ENCODE measurements at places on chromosomes 2 and 18.

DNA sequence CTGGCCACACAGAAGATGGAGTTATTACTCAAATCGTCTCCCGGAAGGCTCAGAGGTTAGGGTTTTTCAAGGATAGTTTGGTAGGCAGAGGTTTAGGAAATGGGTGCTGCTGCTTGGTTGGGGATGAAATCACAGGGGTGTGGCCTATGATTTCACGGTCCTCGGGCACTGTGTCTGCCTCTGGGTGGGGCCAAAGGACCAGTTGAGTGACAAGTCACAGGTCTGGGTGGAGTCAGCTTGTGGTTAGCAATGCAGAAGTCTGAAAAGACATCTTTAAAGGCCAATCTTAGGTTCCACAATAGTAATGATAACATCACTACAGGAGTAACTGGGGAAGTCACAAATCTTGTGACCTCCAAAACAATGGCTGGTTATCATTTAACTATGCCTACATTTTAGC lies 387.8 kb downstream of the ZNF521 start:
- DNase-seq, result peak; percentile 66

DNA sequence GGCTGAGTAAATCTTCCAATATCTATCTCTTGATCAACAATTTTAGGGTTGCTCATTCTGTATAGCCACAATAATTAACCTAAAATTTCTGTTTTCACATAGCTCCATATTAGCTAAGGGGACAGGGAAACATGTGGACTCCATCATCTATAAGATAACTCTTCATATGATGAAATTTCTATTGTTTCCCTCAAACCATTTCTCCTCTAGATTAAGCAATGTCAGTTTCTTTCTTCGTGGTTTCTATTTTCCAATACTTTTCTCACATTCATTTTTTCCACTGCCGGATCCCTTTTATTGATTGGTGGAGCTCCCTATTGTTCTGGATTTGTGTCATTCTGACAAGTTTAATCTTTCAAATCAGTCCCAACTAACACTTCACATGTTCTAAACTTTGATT lies 1221.3 kb upstream of the ZEB2 start:
- DNase-seq, result no peak

- no peak for DNase-seq
Measured at GRCh38 chr18:12564378-12564777, 93.5 kb downstream of the SPIRE1 start.

DNA sequence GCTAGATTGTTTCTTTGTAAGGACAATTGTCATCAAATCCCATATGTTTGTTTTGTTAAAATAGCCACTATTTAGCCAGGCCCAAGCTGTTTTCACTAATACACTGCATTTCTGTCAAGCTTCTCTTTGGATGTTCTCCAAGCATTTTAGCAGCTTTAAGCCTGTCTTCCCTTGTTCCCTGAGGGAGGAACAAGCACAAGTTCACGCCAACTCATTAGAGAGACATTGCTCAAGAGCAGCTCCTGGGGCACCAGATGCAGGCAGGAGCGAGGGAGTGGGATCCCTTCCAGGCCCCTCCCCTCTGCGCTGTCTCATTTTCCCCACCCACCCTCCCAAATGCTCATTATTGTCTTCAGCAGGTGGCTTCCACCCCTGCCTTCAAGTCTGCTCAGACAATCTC lies 32.6 kb upstream of the PPP3R1 start:
- no peak for DNase-seq

DNA sequence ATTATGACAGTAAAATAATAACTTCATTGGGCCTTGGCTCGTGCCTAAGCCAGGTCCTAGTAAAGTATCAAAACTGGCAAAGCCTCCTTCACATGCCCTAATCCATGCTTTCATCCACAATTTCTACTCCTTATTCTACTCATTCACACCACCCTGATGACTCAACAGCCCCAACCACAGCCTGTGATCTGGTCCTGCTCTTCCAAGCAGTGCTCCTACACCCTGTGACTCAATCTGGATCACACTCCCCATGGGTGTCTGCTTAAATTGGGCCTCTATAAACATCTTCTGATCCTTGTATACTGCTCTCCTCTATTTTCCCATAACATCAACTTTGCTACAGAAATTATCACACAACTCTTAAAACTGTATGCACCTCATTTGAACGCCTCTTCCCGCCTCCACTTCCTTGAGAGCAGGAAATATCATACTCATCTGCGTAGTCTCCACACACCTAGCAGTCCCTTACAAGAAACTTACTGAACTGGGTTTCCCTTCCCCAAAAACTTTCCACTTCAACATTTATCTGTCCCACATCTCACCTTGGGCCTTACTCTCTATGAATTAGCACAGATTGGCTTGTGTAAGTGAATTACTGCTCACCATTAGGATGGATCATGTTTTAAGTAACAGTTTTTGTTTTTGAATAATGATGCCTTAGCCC lies 15.9 kb downstream of the GTF3C3 start:
- DNase-seq, result no peak

GRCh38 chr2:103991591-103991990 lies 862.3 kb upstream of the POU3F3 start:
- DNase-seq, result no peak

DNA sequence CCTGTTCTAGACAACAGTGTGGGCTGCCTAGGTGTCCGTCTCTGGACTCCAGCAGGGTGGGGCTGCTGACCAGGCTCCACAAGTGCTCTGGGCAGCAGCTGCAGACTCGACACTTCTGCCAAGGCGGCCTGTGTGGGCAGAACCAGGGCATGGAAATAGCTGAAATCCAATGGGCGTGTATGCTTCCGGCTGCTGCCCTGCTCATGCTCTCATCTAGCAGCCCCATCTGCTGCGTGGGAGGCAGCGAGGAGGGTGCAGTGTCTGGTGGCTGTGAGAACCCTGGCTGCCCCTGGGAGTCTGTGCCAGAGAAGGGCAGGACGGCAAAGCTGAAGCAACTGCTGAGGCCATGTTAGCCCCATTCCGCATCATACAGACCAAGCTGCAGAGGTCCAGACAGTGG lies 174.9 kb downstream of the SOX11 start:
- no peak for DNase-seq

DNA sequence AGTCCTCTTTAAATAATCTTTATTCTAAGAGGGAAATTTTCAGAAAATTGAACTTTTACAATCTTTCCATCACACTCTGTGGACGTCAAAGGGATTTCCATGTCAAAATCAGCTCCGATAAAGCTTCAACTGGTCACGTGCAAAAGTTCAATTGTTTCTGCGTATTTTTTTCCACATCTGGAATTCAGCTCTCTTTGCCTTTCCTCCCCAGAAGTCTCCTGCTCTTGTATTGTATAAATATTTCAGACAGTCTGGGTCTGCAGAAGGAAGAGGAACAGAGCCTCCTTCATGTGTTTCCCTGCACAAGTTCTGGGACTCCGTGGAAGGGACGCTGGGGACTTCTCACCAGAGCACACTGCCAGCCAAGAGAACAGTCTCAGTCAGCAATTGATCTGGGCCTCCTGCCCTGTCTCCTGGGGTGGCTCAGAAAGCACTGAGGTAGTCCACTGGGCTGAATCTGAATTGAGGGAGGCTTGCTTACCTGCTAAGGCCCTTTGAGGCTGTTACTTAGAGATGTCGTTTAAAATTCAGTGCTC lies 251.5 kb downstream of the TFCP2L1 start:
- no peak for DNase-seq

GRCh38 chr2:16645775-16646559 lies 19.7 kb downstream of the CYRIA start:
- no peak for DNase-seq

GRCh38 chr18:12842459-12843380 lies 41.3 kb downstream of the PTPN2 start:
- DNase-seq, result no peak

DNA sequence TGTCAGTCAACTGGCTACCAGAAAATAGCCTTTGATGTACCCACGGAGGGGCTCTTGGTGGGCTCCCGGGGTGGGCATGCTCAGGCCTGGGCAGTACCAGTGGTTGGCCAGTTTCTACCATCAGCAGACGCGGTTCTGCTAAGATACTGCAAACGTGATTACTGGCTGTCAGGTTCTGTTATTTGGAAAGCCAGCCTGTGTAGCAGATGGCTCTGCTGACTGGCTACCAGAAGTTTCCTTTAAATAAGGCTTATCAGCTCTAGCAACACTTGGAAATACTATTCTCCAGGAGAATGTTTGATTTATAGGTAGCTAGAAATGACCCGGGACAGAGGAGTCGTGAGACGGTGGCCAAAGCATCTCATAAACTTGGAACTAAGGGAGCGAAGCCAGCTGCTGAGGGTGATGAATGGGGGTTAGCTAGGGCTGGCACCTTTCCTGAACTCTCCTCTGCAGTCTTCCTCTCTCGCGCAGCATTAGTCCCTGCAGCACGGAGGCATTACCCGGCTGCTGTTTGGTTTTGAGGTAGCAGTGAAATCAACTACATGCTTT lies 171.9 kb downstream of the AGAP1 start:
- DNase-seq, result no peak

DNA sequence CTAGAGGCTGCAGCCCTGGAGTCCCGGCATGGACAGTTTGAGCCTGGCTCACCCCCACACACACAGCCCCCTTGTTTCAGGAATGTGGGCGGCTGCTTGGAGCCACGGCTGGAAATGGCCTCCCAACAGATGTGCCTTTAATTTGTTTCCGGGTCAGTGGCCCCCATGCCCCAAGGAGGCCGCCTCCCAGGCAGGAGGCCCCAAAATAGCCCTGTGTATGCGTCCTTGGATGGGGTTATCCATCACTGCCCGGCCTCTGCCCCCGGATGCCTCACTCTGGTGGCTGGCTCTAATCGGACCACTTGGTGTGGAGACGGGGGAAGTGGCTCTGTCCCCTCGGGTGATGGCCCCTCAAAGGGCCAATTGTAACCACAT lies 151.9 kb upstream of the MYCN start:
- no peak for DNase-seq

GRCh38 chr2:5692561-5693286 lies 540 bp downstream of the SOX11 start:
- no peak for DNase-seq

DNA sequence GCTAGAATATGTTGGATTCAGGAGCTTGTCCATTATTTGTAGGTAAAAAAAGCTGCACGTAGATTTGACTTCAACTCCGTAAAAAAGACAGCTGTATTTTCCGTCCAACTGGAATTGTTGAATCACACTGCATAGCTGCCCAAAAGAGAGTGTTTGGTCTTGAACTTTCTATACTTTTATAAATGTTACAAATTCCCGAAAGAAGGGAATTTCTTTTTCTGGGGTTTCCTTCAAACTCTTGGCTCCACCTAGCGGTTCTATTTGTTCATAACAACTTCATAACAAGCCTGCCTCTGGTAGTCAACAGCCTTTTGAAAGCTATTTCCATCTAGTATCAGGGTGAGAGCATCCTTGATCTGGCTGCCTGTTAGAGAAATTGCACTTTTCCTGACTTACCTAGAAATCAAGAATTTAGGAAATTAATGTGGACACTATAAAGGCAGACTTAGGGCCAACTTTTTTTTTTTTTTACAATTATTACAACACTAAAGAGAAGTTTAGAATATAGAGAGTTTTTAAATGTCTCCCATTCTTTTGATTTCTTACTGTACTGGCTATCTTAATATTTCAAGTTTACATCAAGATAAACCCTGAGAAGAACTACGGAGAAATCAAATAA lies 48.1 kb downstream of the TMEM185B start:
- DNase-seq, result peak; percentile 70

GRCh38 chr18:45251236-45251635 lies 364.0 kb upstream of the SLC14A2 start:
- DNase-seq, result no peak

DNA sequence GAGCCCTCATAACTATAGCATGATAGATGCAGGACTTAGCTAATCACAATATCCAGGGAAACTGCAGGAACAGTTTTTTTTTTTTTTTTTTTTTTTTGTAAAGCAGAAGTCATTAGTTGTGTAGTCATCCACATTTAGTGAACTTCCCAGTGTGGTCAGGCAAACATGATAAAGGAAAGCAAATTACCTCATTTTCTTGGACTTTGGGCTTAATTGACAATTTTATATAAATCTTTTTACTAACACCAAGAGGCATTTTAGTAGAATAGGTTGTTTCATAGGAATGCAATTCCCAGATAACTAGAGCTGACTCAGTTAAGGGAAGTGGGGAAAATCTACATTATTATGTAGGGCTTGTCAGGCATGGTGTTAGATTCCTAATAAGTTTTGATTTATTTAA lies 142.7 kb upstream of the GCFC2 start:
- no peak for DNase-seq

GRCh38 chr2:112774536-112775285 lies 9.6 kb downstream of the IL1A start:
- no peak for DNase-seq

GRCh38 chr2:55482186-55482884 lies 37.2 kb upstream of the CFAP36 start:
- no peak for DNase-seq

GRCh38 chr2:149353421-149353820 lies 23.0 kb downstream of the LYPD6 start:
- no peak for DNase-seq

- DNase-seq, result no peak
Measured at GRCh38 chr18:23243816-23244215, 108.5 kb downstream of the CABLES1 start.

GRCh38 chr2:184004289-184004947 lies 593.9 kb upstream of the ZNF804A start:
- no peak for DNase-seq

- no peak for DNase-seq
Measured at GRCh38 chr2:118443596-118443995, 355.3 kb downstream of the INSIG2 start.

GRCh38 chr2:148568597-148568996 lies 76.0 kb upstream of the EPC2 start:
- DNase-seq, result no peak

GRCh38 chr18:67408240-67408639 lies 108.3 kb downstream of the DSEL start:
- DNase-seq, result no peak

GRCh38 chr2:127404466-127405254 lies 13.6 kb upstream of the PROC start:
- DNase-seq, result no peak

All from MM.1S (cell line).